ENCODE measurements at places on chromosomes 3 and 15.

GRCh38 chr15:92346063-92346462 is 47.6 kb upstream of the ST8SIA2 start:
- peaks cover 71% of the 10 kb centered on the region for H3K27me3 ChIP-seq
- no peak overlapping the region for H3K27ac ChIP-seq
- DNase-seq: no peak
- H3K4me3 ChIP-seq: no peak overlapping the region

DNA sequence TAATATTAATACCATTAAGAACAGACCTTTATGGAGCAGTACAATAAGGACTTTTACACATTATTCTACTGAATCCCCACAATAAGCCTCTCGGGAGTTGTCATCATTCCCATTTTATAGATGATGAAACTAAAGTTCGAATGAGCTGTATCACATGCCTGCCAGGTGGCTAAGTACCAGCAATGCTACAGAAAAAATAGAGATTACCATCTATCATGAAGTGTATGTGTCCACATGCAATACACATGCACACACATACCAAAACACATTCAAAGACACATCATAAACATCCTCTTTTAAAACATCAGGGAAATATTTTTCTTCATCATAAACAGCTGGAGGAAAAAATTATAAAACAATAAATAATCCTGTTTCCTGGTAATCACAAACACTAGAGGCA is 136.6 kb downstream of the SUCLG2 start:
- H3K36me3 ChIP-seq: peaks cover 24% of the 10 kb centered on the region
- no peak for DNase-seq
- H3K27me3 ChIP-seq: no peaks in the 10 kb centered on the region
- no peak overlapping the region for H3K27ac ChIP-seq

DNA sequence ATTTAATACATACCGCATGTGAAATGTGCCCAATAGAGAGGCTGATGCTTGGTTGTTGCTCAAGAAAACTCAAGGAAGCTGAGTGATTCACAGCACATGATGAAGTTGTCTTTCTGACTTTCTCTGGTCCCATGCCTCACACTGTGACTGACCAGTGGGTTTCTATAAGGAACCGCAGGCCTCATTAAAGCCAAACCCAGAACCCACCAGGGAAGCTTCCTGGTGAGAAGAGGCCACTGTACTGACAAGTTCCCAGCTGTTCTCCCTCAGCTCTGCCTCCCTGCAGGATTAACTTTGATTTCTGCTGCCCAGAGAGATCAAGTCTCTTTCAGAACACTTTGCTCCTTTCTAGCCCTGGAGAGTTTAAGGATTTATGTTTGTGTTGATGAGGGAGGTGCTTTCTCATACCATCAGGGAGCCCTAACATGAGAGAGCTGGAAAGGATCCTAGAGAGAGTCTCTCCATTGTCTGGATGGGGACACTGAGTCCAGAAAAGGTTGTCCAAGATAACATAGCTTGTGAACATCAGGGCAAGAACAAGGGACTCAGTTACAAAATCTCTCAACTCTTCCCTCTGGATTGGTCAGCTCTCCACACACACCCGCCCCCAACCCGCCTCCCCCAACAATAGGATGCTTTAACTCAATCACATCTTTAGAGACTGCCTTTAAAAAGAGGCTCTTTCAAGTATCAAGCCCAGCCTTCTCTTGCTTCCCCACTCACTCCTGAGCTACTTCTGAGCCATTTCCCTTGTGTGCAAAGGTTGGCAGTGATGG is 303.2 kb upstream of the TLE3 start:
- peaks cover 5% of the 10 kb centered on the region for H3K4me1 ChIP-seq
- no peak for DNase-seq
- H3K27ac ChIP-seq: no peak overlapping the region
- H3K27me3 ChIP-seq: peaks cover 19% of the 10 kb centered on the region
- no peaks in the 10 kb centered on the region for H3K36me3 ChIP-seq

- no peak overlapping the region for H3K4me3 ChIP-seq
- H3K4me1 ChIP-seq: peaks cover 62% of the 10 kb centered on the region
- no peaks in the 10 kb centered on the region for H3K36me3 ChIP-seq
Measured at GRCh38 chr3:138206196-138206595, 19.1 kb downstream of the ARMC8 start.

DNA sequence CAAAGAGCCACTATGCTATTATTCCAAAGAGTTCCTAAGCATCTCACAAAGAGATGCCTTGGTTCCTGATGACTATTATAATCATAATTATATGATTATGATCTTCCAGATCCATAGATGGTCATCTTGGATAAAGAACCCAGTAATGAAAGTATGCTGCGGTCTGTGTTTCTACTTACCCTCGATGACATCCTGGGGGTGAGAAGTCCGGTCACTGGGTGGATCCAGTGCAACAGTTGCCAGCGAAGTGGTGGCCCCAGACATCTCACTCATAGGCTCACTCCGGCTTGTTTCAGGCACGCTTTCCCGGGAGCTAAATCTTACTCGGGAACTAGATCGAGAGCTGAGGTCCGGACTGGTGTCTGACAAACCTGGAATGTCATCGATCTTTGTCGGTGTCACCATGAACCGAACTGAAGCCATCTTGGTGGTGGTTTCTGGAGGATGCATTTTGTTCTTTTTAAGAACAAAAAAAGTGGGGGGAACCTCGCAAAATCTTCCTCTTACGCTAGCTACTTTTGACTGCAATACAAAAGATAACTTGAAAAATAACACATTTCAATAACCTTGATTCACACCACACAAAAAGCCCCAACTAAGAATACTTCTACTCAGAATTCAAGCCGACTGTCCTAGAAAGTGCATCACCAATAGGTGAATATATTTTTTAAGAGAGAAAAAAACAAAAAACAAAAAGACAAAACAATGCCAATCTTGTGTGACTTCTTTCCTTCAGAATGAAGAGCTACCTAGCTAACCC is 1.2 kb downstream of the SLC12A6 start:
- H3K27me3 ChIP-seq: no peaks in the 10 kb centered on the region
- no peak for DNase-seq
- peaks cover 25% of the 10 kb centered on the region for H3K36me3 ChIP-seq
- H3K4me3 ChIP-seq: peak overlapping the region; percentile 96

- no peak for DNase-seq
- no peak overlapping the region for H3K27ac ChIP-seq
- H3K36me3 ChIP-seq: peaks cover 3% of the 10 kb centered on the region
- H3K4me3 ChIP-seq: no peak overlapping the region
- H3K27me3 ChIP-seq: peaks cover 13% of the 10 kb centered on the region
Measured at GRCh38 chr15:98901434-98902072, 106.0 kb downstream of the PGPEP1L start.

DNA sequence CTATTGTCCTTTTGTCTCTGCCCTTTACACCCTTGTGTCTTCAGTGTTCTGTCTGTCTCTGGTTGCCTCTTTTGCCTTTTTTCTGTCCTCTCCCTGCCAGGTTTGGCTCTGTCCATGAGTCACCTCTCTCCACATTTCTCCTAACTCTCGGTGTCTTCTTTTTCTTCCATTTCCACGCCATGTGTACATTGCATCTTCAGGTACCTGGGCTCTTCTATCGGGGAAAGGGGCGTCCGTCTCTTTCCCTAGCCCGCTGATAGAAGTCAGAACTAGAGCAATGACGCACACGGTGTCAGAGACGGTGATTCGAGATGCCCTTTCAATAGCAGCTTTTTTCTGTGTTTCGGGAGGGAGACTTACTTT is 641 bp downstream of the OPA1 start:
- peak overlapping the region; percentile 98 for H3K27ac ChIP-seq
- H3K27me3 ChIP-seq: no peaks in the 10 kb centered on the region
- H3K36me3 ChIP-seq: peaks cover 20% of the 10 kb centered on the region
- DNase-seq: peak; percentile 31
- H3K4me1 ChIP-seq: peaks cover 55% of the 10 kb centered on the region
- H3K4me3 ChIP-seq: peak overlapping the region; percentile 97

DNA sequence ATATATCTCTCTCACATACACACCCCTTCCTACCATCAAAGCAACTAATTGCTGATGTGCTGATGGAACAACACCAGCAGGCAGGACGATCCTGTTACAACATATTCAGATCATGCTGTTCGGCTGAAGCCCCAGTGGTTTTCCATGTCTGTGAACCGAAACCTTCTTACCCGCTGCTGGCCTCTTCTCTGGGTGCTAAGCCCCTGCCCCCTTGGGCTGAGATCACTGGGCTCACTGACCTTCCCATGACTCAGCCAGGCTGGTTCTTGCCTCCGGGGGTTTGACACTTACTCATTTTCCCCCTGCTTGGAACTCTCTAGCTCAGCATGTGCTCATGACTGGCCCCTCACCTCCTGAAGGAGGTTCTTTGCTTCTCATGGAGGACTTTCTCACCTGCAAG is 122.0 kb upstream of the RGMA start:
- DNase-seq: no peak
- H3K27me3 ChIP-seq: peaks cover 9% of the 10 kb centered on the region
- no peaks in the 10 kb centered on the region for H3K4me1 ChIP-seq
- no peaks in the 10 kb centered on the region for H3K36me3 ChIP-seq

DNA sequence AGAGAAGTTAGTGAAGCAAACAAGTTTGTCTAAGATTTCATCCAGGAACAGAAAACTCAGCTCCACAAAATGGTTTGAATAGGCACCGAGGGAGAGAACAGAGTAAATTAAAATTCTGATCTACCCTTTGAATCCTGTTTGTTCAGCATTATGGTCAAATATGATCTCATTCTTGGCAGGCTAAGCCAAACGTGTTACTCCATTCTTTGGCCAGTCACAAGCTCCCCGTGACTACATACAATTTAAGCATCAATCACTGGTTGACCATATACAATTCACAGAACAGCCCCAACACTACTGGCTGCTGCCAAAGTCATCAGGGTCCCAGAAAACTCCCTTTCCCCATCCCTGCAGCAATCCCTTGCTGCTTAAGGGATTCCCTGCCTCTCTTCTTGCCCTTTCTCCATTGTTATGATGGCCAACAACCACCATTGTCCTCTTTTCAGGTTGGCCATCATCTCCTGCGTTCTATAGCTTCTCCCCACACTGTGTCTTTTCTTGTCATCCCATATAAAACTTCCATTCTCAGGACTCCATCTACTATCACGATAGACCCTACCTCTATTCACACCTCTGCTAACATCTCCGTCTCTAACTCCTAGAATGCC is 46.3 kb downstream of the GOLIM4 start:
- no peak overlapping the region for H3K4me3 ChIP-seq
- H3K36me3 ChIP-seq: no peaks in the 10 kb centered on the region
- no peaks in the 10 kb centered on the region for H3K27me3 ChIP-seq
- no peak overlapping the region for H3K27ac ChIP-seq
- no peaks in the 10 kb centered on the region for H3K4me1 ChIP-seq

DNA sequence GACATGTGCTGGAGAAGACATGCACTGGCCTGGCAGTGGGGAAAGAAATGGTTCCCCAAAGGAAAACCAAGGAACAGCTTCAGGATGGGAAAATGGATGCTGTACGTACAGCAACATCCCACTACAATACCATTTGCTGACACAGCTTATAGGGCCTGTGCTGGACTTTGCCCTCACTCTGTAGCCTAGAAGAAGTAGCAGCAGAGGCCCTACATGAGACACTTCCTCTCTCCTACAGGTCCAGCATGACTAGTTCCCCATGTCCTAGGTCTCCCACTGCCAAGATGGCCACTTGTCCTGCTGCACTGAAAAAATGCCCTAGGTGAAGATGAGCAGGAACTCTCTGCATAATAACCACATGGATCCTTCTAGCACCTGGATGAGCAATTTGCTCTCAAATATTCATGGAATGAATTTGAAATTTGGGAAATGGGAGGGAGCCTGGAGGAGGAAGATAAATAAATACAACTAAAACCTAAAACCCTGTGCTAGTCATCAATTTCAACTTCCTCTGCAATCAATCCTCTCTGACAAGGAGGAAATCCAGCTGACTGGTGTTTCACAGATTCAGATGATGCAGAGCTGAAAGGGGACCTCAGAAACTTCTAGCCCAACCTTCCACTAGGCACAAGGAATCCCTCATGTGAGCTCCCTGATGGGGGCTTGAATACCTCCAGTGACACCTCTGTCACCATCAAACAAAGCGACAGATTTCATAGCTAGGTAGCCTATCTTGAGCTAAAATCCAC is 514.3 kb upstream of the PPP2R3A start:
- H3K27ac ChIP-seq: no peak overlapping the region
- DNase-seq: no peak
- no peaks in the 10 kb centered on the region for H3K27me3 ChIP-seq
- H3K4me3 ChIP-seq: no peak overlapping the region
- peaks cover 3% of the 10 kb centered on the region for H3K36me3 ChIP-seq

- no peaks in the 10 kb centered on the region for H3K36me3 ChIP-seq
- DNase-seq: no peak
- no peak overlapping the region for H3K4me3 ChIP-seq
- no peak overlapping the region for H3K27ac ChIP-seq
- peaks cover 50% of the 10 kb centered on the region for H3K27me3 ChIP-seq
Measured at GRCh38 chr15:100987143-100987542, 68.0 kb downstream of the LRRK1 start.

DNA sequence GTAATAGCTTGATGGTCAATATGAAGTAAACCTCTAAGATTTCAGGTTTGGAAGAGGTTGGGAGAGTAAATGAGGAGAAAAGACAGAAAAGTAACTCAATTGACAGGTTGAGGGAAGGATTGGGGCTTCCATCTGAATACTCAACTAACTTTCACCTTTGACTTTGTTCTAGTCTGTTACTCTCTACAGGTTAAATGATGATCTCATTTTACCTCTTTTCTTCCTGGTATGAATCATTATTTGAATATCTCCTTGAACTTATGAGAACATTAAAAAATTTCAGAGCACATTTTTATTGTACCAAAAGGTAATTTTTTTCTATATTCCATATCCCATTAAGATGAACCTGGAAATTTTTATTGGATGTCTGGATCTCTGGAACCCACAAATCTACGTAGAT is 87.9 kb upstream of the KCNH8 start:
- no peak overlapping the region for H3K27ac ChIP-seq
- no peak overlapping the region for H3K4me3 ChIP-seq
- DNase-seq: no peak
- no peaks in the 10 kb centered on the region for H3K36me3 ChIP-seq
- peaks cover 11% of the 10 kb centered on the region for H3K27me3 ChIP-seq

- no peaks in the 10 kb centered on the region for H3K27me3 ChIP-seq
- no peak overlapping the region for H3K4me3 ChIP-seq
- H3K36me3 ChIP-seq: peaks cover 53% of the 10 kb centered on the region
- DNase-seq: no peak
Measured at GRCh38 chr3:124997303-124998246, 58.2 kb downstream of the HEG1 start.

- DNase-seq: no peak
- peaks cover 1% of the 10 kb centered on the region for H3K36me3 ChIP-seq
- H3K27ac ChIP-seq: no peak overlapping the region
- peaks cover 19% of the 10 kb centered on the region for H3K27me3 ChIP-seq
- H3K4me3 ChIP-seq: no peak overlapping the region
- peaks cover 8% of the 10 kb centered on the region for H3K4me1 ChIP-seq
Measured at GRCh38 chr3:107496855-107497254, 25.9 kb upstream of the BBX start.

DNA sequence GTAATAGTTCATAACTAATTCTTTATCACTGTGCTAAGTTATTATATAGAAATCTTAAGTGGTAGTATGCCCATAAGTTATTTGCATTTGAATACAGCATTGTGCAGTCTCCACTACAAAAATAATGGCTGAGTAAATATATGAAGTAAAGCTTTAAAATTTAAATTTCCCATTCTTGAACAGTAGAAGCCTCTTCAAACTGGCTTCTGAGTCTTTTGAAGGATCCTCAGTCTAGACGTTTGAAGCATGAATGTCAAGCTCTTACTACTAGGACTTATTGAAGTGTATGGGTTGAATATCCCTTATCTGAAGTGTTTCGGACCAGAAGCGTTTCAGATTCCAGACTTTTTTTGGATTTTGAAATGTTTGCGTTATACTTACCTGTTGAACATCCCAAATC is 16.3 kb downstream of the MORF4L1 start:
- H3K36me3 ChIP-seq: peaks cover 93% of the 10 kb centered on the region
- H3K27ac ChIP-seq: no peak overlapping the region
- no peaks in the 10 kb centered on the region for H3K27me3 ChIP-seq
- no peak for DNase-seq
- H3K4me3 ChIP-seq: no peak overlapping the region
- peaks cover 19% of the 10 kb centered on the region for H3K4me1 ChIP-seq
